ENCODE measurements at places on chromosomes 16 and 17.

DNA sequence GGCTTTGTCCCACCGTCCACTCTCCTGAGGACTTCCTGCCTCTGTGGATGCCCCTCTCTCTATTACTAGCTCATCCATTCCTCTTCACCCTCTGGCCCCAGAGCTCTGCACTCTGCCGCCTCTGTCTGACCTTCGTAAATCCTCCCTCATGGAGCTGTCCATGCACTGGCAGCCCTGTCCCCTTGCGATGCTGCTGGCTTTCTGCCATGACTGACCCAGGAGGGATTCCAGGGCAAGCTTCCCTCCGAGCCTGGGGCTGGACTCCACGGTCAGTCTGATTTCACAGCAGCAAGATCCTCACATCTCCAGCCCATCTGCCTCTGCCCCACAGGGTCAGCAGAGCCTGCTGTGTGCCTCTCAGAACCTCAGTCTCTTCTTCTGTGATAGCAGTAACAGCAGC, 4.7 kb downstream of the CBFA2T3 start:
- no peak for DNase-seq

- no peak for DNase-seq
These were observed 14.7 kb downstream of the PHKB start for GRCh38 chr16:47475786-47476185.

DNA sequence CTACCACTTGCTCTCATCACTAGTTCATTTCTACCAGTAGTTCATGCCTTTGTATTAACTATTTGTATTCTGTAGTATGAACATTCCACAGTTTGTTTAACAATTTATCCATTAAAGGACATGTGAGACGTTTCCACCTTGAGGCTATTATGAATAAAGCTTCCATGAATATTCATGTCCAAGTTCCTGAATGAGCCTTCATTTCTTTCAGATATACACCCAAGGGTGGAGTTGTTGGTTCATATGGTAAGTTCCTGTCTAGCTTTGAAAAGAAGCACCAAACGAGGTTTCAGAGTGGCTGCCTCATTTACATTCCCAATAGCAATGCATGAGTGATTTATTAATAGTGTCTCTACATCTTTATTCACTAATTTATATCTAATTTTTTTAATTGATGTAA, 407.8 kb upstream of the C16orf82 start:
- no peak for DNase-seq

DNA sequence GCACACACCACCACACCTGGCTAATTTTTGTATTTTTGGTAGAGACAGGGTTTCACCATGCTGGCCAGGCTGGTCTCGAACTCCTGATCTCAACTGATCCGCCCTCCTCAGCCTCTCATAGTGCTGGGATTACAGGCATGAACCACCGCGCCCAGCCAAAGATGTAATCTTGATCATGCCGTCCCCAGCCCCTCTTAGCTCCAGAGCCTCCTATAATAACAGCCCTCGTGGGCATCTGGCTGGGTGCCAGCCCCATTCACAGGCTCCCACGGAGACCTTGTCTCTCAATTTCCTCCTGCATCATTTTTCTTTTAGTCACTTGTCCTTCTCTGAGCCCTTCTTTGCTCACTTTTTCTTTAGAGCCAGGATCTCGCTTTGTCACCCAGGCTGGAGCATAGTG, 94.2 kb downstream of the KATNIP start:
- no peak for DNase-seq

- DNase-seq, result no peak
These were observed 10.1 kb upstream of the TMEM98 start for GRCh38 chr17:32917842-32918241.
